ENCODE measurements at places on chromosomes 3 and 15.

GRCh38 chr3:132017137-132017536 lies 17.7 kb downstream of the CPNE4 start:
- DNase-seq: no peak

DNA sequence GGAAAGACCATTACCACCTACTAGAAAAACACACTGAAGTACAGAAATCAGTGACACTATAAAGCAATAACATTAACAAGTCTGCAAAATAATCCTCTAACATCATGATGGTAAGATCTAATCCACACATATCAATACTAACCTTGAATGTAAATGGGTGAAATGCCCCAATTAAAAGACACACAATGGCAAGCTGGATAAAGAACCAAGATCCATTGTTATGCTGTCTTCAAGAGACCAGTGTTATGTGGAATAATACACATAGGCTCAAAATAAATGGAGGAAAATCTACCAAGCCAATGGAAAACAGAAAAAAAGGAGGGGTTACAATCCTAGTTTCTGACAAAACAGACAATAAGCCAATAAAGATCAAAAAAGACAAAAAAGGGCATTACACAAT lies 13.5 kb downstream of the OR5K3 start:
- no peak for DNase-seq

DNA sequence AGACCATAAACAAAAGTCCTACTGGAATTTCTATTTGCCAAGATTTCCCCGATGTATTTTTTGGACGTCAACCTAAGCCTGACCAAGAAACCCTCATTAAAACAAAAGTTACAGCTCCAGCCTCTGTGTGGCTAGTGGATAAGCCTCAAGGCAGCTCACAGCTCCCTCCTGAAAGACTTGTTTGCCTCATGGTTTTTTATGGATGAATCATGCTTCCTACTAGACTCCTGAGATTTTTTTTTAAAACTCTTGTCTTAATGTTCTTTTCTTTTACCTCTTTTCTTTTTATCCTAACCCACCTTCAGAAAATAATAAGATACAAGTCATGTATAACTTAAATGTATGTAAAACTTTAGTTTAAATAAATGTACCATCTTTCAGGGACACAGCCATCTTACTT lies 52.4 kb downstream of the SUCNR1 start:
- DNase-seq: no peak

DNA sequence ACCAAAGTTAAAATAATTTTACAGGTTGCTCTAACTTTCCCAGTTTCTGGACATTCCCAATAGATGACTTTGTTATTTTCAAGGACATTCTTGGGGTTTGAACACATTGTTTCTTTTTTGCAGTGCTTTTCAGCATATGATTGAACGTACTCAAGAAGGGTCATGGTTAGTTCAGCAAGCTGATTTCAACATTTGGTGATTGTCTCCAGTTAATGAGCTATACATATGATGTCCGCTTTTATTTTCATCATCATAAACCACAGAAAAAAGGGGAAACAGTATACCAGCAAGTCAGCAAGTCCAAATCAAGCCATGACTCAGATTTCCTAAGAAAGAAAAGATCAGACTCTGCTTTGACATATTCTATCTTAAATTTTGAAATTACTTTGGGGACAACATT lies 69.4 kb downstream of the B3GALNT1 start:
- DNase-seq: no peak

DNA sequence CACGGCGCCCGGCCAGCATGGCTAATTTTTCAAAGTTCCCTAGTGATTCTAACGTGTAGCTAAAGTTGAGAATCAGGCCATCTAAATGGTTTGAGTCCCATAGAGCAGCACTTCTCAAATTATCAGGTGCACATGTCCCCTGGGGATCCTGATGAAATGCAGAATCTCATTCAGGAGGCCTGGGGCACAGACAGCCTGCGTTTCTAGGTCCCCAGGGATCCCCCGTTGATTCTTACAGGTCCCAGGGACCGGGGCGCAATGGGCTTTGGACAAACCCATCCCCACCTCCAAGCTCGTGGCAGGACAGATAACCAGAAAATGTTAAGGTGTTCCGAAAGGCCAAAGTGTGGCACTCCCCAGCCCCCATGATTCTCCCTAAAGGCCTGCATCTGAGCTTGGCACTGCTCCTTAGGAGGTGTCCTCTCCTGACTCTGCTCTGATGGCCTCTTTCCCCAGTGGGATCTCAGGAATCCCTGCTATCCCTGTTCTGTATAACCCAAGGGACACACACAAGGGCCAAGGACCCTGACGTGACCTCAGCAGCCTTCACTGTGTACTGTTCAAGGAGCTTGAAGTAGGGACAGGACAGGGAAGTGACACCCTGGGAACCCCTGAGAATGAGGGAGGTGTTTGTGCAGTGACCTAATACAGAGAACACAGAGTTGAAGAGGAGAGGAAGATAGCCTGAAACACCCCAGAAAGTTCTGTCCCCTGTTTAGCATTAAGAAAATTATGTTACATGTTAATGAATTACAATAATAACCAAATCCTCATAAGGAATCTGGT lies 8.0 kb downstream of the LRRK1 start:
- DNase-seq: no peak

DNA sequence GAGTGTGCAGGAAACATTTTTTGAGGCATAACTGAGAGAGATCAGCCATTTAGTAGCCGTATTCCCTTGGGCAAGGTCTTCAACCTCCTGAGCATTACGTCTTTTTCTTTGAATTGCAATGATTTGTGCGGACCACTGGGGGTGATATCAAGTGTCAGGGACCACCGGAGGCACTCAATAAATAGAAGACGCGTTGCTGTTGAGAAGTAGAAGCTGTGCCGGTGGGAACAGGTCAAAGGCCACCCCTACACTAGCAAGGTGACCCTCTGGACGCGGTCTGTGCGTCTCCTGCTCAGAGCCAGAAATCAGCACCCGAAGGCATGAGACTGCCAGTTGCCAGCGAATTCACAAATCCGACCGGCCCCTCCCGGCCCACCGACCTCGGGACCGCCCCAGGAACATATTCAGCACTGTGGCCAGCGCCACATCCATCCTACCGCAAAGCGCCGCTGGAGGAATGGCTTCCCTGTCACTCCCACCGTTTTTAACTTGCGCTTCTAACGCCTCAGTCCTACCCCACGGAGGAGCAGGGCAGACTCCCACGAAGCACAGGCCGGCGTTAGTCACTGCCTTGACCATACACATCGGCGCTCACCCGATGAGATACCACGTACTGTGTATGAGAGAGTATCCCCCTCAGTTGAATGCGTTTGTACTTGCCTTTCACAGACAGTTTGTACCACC lies 1.4 kb upstream of the GHSR start:
- no peak for DNase-seq

DNA sequence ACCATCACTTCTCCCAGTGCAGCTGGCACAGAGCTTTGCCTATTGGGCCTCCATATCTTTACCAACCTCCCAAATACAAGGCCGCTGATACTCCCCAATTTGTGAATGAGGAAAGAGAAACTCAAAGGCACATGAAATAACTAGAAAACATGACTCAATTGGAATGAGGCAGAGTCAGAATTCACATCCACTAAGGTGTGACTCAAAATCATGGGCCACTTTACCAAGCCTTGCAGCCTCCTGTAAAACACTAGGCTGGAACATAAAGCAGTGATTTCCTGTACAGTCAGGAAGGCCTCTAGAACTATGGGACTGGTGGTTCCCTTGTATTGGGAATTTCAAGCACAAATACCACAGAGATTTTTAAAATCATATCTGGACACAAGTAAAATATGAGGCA lies 128.6 kb downstream of the DCLK3 start:
- DNase-seq: no peak

DNA sequence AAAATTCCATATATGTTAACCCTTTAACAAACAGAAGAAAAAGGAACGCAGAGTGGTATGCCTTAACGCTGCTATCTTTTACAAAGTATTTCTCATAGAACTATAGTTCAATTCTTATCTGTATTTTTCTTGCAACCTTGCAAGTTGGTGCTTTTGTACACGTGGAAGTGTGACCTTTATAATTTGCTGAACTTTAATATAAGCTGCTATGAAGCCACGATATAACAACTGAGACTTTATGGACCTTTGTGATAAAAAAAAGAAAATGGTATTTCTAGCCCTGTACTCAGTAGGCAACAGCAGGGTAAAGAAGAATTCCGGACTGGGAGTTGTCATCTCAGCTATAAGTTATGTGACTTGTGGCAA lies 6.3 kb upstream of the TFG start:
- DNase-seq: no peak

DNA sequence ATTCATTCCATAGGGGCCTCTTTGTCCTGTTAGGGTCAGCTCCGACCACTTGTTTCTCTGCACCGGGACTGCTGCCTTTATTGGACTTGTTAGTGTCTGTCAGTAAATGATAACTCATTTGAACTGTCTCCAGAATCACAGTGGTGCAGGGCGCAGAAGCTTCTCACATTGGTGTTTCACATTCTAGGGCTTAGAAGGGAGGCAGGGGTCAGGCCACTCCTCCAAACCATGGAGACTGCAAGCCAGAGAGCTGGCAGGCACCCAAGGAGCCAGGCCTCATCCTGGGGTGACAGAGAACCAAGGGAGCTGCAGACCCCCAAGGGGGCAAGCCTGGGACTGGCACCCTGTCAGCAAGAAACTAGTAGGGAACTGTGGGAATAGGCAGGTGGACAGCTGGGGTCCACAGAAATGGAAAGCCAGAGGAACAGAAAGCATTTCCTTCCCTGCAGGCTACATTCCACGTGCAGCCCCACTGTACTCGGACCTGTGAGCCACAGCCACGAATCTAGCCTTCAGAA lies 49.1 kb downstream of the CCNL1 start:
- no peak for DNase-seq

DNA sequence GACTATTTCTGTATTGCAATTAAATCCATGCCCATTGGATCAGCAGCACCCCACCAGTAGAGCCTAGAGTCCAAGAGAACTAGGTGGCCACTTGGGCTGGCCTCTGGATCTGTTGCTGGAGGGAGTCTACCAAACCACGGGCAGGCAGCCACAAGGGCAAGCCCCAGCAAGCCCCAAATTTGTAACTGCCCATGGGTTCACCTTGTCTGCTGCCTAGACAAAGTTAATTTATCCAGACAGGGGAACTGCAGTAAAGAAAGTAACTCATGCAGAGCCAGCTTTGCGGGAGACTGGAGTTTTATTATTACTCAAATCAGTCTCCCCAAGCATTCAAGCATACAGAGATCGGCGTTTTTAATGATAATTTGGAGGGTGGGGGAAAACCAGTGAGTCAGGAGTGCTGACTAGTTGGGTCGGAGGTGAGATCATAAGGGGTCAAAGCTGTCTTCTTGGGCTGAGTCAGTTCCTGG lies 74.0 kb upstream of the TERB2 start:
- no peak for DNase-seq

Data from activated gamma-delta T cell (primary cell).